ENCODE measurements at places on chromosomes 6 and 20.

DNA sequence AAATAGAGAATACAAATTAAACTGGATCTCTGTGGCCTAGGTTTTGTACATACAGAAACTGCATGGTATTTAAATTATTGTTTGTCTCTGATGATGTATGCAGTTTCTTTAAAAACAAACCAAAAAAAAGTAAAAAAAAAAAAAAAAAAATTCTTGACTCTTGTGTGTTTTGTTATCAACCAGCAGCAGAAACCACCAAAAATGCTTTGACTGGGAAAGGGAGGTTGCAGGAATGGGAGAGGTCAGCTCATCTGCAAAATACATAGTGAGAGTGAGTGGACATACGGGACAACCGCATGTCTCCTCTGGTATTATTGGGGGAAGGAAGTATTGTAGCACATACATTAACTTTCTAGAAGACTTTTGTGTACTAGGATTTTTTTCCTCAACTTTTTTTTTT is 38.0 kb downstream of the TBC1D7 start:
- no peak for DNase-seq

- DNase-seq, result no peak
Measured at GRCh38 chr6:157194643-157195042, 128.7 kb downstream of the TMEM242 start.

DNA sequence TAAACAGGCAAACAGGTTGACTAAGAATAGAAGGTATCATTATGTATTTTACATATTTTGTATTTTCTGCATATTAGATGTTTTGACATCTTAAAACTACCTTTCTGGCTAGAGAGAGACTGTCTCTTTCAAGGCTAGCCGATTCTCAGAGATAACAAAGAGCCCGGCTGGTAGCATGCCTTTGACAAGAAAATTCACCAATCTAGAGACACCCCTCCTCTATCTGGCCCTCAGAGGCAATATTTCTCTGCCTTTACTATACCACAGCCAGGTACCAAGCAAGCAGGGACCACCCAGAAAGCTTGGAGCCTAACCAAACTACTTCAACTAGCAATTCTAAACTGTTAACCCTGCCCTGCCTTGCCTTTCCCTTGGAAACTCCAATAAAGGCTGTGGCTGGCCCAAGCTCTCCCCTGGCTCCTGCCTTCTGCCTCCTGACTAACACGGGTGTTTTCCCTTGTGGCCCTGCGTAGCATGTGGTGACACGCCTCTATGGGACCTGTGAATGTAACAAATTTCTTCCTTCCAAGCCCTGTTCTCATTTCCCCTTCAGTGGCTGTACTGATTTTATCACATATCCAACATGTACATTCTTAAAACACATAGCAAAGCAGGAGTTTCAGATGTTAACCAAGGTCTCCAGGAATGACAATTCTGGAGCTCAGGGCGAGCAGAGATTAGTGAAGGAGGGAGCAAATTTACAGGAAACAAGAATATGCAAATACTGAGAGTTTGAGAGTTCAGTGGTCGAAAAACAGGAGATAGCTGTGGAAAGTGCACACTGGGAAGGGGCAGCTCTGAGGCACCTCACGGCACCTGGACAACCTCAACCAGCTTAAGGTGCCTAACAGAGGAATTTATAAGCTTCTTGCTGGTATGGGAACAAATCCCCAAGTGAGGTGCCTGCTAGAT is 120.8 kb downstream of the BACH2 start:
- DNase-seq, result no peak

GRCh38 chr6:150093397-150093796 is 24.5 kb upstream of the ULBP3 start:
- DNase-seq, result no peak

DNA sequence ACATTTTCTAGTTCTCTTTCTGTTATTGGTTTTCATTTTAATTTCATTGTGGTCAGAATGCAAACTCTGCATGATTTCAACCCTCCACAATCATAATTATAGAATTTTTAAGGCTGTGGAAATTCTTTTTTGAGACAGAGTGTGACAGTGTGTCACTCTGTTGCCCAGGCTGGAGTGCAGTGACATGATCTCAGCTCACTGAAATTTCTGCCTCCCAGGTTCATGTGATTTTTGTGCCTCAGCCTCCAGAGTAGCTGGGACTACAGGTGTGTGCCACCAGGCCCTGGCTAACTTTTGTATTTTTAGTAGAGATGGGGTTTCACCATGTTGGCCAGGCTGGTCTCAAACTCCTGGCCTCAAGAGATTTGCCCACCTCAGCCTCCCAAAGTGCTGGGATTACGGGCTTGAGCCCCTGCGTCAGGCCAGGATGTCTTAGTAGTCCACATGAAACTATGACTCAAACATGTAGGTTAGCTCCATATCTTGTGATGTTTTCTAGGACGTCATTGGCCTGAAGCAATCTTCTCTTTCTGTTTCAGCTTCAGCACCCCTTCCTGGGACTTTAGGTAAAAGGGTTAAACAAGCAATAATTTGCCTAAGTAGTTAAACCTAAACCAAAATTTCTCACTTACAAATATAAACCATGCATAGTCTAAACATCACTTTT is 47.4 kb upstream of the SAMD3 start:
- no peak for DNase-seq

DNA sequence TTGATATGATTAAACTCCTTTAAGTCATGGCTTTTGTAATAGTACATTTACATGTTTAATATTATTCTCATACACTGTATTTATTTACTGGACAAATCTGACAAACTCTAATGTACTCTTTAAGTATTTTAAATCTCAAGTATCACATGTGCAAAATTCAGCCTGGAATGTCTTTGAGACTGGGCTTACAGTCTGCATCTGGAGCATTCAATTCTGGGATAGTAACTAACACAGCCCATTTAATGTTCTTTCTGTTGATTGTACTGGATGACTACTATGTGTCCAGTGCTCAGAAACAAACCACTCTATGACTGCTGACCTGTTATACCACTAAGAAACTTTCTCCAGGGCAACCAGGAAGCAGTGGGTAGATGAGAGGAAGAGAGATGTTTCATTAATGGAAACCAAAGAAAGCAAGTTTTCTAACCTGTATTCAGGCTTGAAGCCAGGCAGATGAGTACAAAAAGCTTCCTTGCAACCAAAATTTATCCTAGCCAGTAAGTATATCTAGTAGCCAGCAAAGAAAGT is 26.8 kb downstream of the FBXL4 start:
- no peak for DNase-seq

- no peak for DNase-seq
Measured at GRCh38 chr6:128558924-128559323, 38.5 kb upstream of the PTPRK start.

DNA sequence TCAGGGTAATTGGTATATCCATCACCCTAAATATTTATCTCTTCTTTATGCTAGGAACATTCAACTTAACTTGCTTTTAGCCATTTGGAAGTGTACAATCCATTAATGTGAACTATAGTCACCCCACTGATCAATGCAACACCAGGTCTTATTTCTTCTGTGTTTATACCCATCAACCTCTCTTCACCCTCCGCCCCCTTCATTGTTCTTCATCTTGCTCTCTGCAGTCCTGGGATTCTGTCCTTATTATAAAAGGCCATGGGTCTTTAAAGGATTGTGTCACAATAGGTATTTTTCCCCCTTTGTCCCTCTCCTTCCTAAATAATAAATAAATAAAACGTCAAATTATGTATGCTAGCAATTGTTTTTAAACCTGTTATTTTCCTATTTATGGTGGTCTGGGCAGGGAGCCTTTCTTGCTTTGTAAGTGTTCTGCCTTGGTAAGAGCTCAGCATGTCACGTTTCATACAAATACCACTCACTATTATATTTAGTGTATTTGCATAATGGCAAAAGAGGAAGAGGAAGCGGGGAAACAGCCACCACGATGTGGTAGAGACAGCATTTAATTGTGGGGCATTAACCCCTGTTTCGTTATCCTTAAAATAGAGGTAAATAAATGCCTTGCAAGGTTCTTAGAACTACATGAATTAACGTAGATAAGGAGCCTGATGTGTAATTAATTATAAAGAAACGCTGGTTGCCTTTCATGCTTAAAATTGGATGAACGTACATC is 1.9 kb downstream of the ABRACL start:
- DNase-seq, result no peak

DNA sequence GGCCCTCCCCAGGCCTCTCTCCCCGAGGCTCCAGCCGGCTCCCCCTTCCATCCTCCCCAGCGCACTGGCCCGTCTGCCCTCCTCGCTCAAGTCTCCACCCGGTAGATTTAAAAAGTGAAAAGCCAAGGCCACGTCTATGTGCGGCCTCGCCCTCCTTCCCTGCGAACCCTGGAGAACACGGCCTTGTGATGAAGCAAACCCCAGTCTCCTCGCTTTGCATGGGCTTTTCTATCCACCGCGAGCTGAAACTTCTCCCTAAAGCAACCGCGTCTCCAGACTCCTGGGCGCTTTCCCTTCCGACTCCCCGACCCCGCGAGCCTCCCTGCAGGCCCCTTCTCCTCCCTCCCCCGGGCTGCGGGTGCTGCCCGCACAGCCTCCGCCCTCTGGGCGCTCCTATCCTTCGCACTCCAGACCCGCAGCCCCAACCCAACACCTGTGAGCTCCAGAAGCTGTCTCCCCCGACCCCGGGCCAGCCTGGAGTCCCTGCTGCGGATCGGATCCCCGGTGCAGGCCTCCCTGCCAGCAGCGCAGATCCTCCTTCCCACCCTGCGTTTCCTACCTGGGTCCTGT is 265.2 kb upstream of the QKI start:
- no peak for DNase-seq

GRCh38 chr6:34544776-34545471 is 11.2 kb downstream of the SPDEF start:
- no peak for DNase-seq

DNA sequence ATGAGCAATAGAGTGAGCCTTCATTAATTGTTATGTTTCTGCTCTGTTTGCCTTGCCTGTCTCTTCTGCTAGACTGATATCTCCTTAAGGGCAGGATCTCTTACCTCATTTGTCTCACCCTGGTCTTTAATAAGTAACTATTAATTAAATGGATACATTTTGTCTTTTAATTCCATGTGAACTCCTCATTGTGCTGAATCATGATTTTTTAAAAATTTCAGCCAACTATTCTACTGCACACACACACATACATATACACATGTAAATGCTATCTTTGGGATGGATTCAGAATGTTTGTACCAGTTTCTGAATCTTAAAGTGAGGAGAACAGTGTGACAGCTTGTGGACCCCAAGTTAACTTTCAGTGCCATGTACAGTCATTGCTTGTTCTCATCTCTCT is 731.1 kb upstream of the MAP3K7 start:
- no peak for DNase-seq

DNA sequence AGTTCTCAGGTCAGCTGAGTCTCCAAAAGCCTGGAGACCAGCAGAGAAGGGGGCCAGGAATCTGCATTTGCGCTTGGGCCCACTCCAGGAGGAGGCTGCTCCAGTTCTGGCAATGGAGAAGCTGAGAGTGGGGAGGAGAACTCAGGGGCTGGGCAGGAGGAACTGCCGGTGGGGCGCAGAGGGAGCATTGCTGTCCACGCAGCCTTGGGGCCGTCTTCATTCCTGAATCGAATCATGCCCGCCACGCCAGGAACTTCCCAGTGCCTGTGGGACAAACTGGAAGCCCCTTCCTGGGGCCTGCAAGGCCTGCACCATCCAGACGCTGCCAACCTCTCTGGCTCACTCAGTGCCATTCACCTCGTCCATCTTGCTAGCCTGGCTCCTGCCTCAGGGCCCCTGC is 16.9 kb downstream of the RAB44 start:
- no peak for DNase-seq

- DNase-seq, result no peak
Measured at GRCh38 chr6:53144802-53145201, 3.8 kb downstream of the GCM1 start.

DNA sequence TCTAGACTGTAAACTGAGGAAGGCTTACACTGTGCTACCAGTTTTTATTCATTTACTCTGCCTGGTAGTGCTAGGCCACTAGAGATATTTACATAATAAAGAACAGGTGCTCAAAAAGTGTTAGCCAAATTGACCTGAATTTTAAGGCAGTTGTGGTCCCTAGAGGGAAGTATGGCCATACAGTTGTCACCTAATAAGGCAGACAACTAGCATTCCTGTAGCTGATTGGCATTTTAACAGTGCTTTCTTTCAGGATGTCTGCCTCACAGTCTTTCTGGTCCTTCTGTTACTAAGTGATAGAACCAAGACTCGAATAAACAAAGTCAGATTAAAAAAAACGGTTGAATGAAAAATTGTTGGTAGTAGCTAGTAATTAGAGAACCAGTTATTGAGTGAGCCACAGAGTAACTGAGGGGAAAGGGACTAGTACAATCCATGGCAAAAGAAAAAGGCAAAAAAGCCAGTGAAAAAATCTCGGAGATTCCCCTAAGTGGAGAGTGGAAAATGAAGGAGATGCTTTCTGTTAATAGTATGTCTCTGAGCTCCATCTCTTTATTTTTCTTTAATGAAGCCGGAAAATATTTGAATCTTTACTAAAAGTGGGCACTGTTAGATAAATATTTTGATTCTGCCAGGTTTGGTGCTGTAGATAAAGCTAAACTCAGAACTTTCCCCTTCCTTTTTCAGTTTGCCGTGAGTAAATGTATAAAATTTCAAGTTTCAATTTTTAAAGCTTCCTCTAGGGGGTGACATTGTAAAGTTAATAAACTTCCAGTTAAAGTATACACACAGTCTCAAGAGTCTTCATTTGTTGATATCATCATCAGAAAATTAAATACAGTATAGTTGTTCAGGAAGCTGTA is 9.1 kb downstream of the VTA1 start:
- DNase-seq, result peak; percentile 3

- no peak for DNase-seq
Measured at GRCh38 chr20:57053067-57053466, 213.4 kb downstream of the BMP7 start.

DNA sequence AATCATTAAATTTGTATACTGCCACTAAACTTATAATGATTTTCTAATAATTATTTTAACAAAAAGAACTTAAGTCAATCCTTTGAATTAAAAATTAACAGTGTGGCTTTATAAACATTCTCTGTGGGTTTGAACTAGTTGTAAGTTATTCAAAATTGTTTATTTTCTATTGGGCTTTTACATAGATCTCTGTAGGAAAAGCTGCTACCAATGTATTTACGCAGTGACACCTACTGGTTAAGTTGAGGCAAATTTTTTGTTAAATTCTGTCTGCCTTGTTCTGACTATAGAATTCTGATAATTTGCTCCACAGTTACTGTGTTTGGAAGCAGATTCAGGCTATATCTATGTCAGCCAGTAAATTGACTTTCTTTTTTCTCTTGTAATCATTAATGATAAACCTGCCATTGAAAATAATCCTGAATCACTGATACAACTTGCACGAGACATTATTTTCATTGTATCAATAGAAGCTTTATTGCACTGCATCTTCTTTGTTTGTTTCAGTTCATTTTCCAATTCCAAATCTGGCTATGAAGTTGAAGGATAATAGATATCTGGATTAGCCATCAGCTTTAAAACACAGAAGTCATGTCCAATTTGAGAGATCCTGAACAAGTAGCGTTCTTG is 66.0 kb upstream of the UTRN start:
- peak; percentile 41 for DNase-seq

- no peak for DNase-seq
Measured at GRCh38 chr6:105014954-105015353, 58.0 kb downstream of the LIN28B start.

Measured in H4 (cell line).